Neural crest cell (in vitro differentiated cells): ENCODE measurements at places on chromosomes 12 and 14. TPM values are rescaled to one million over a fixed set of nuclear protein-coding genes. Genes with fewer than 3 reads are reported as not detected.

- DNase-seq: no peak
Observed at GRCh38 chr14:100728962-100729361, 2.3 kb downstream of the DLK1 start.

DNA sequence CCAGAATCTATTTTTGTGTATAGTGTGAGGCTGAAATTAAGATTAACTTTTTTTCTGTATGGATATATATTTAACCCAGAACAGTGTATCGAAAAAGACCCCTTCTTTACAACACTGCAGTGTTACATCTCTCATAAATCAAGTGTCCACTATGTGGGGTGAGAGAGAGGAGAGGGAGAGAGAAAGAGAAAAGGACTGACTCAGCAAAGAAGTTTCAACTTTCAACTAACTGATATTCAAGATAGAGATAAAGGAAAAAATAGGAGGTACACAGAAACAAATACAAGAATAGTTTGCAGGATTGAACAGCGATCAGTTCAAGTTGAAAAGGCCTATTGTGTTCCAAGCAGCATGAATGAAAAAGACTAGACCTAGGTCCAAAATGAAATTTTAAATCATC is 126.7 kb upstream of the NEDD1 start:
- DNase-seq: no peak

- DNase-seq: no peak
Observed at GRCh38 chr14:60079723-60080122, 12.0 kb upstream of the PCNX4 start.

DNA sequence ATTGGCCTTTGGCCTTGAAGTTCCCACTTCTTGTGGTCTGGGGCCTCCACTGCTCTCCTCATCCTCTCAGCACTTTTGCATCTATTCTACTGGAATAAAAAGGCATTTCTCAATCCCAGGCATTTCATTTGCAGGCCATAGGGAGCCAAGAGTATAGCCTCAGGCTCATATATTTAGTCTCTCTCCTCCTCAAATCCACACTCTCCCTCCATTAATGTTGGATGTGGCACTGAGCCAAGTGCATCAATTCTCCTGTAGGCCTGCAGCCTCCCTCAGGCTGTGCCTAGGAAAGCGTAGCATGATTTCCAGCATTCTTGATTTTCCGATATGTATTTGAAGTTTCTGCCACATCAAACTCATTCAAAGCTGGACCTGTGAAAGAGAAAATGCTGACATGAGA is 211.5 kb upstream of the CPNE8 start:
- DNase-seq: no peak

- DNase-seq: no peak
Observed at GRCh38 chr14:100864960-100865681, 38.4 kb downstream of the RTL1 start.

- DNase-seq: no peak
Observed at GRCh38 chr14:53999061-53999488, 42.5 kb upstream of the BMP4 start.

DNA sequence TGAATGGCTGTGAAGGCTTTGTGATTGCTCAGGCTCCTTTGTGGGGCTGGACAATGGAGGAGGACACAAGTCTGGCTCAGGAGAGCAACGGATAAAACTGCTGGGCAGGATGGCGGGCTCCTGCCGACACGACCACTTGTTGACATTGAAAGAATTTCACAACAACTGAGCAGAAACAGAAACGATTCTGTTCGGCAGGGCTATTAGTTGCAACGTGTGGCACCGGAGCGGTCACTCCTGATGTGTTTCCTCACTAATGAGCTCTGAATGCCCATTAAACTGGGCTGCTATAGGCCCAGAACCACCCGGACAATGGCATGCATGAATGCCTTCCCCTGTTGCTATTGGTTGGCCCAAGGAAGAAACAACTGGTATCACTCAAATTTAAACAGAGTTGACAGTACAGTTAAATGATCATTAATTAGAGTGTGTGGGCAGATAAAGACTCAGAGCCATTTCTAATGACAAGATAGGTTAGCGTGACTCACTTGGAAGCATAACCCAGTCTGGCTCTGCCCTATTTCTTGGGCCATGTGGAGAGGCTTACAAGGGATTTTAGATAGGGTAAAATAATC is 142.9 kb downstream of the ASCL1 start:
- no peak for DNase-seq

GRCh38 chr12:1826867-1827705 is 6.7 kb downstream of the LRTM2 start:
- DNase-seq: no peak

GRCh38 chr12:32106517-32107358 is at the start of gene BICD1:
BICD1 (plus strand) TSS chr12:32106847; CDS start chr12:32107332, 485 bp downstream.
- DNase-seq: peak; percentile 82

- DNase-seq: no peak
Observed at GRCh38 chr12:94593822-94594442, 56.4 kb downstream of the TMCC3 start.

DNA sequence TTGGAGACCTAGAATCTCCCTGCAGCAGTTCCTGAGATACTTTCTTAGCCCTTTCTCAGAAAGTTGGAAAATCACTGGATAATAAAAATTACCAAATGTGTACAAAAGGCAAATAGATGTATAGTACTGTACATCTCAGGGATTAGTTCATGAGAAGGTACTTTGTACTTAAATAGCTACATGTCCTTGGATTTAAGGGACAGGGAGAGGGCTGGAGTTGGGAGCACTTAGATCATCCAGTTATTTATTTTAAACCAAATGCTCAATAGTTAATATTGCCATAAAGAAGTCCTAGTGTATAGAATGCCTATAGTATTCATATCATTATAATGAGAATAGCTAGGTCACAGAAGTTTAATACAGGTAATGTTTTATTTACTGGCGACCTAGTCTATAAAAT is 13.4 kb downstream of the CDKN3 start:
- no peak for DNase-seq

DNA sequence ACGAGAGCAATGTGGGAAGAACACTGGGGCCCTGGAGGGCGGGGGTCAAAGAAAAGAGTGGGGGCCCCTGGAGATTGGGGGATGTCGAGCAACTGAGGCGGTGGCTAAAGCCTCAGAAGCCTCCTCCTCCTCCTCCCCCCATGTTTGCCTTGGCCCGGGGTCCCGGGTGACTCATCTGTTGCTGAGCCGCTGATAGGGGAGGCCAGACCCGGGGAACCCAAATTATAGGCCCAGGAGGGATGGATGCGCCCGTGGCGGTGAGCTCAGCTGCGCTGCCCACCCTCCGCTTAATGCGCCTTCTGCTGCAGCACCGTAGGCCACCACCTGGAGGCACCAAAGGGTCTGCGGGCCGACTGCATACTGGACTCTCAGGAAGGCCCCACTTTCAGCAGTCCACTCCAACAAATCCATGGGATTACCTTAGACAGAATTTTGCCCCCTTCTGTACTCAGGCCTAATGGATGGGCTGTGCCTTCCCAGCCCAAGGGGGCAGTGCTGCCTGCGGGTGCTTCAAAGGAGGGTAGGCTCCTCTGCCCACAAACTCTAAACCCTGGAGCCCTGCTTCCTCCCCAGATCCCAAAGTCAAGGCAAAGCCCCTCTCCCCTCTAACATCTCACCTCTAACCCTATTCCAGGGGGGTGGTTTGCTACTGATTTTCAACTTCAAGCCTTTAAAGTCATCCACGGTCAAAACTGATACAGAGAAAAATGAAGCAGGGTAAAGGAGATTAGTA is 2.6 kb upstream of the WNT10B start:
- DNase-seq: peak; percentile 71

DNA sequence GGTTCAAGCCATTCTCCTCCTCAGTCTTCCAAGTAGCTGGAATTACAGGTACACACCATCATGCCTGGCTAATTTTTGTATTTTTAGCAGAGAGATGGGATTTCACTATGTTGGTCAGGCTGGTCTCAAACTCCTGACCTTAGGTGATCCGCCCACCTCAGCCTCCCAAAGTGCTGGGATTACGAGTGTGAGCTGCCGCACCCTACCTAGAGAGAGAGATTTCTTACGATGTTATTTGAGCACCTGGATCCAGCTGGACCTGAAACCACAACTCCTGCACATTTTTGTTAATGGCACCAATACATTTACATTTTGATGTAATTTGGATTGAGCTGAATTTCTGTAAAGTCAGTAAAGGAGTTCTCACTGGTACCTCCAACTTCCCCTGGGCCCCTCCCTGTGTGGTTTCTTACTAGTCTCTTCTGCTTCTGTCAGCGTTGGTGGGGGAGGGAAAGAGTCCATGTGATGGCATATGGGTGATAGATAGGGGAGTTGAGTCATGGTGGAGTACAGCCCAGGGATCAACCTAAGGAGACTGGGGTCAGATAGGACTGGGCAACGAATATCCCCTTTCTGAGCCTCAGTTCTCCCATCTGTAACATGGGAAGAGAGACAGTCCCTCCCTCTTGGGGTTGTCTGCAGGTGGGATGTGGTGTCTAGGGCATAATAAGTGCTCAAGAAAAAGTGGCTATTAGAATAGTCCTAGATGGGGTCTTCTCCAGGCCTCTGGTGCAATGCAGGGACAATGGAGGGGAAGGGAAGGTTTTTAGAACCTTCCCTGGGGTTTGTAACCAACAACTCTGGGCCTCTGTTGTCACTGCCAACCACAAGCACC is 83.3 kb upstream of the MED13L start:
- no peak for DNase-seq

DNA sequence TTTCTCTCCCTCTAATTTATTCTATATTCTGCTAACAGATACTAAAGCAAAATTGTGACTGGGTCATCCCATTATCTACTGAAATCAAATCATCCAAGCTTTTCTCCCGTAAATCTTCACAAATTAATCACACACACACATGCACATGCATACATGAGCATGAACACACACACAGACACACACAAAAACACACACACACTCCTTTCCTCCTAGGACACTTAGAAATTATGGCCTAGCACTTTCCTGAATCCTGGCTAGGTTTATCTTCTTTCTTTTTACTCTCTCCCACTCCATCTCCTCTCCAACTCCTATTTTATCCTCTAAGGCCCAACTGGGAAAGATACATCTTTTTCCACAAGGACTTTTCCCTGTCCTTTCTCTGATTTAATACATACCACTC is 255.6 kb upstream of the G2E3 start:
- no peak for DNase-seq

DNA sequence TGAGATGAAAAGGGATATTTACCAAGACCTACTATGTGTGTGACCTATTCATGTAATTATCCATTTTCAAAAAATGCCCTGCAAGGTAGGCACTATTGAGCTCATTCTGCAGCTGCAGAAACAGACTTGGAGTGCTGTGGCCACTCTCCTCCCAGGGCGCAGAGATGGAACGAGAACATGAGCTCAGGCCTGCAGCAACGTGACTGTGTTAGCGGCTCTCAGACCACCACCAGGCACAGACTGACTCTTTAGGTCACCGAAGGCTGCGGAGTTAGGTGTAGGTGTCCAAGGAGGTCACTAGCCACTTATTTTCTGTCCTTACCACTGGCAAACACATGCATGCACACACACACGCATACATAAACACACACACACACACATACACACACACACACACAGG is 271.4 kb upstream of the DIO3 start:
- no peak for DNase-seq

DNA sequence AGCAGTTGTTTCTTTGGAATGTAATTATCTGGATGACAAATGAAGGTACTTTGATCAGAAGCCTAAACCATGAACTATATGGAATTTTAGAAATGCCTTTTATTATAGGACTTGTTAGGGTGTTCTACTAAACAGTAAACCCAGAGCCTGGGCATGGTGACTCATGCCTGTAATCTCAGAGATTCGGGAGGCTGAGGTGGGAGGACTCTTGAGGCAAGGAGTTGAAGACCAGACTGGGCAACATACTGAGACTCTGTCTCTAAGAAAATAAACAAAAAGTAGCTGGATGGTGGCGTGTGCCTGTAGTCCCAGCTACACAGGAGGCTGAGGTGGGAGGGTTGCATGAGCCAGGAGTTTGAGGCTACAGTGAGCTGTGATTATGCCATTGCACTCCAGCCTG is 23.9 kb downstream of the PALS1 start:
- DNase-seq: no peak

DNA sequence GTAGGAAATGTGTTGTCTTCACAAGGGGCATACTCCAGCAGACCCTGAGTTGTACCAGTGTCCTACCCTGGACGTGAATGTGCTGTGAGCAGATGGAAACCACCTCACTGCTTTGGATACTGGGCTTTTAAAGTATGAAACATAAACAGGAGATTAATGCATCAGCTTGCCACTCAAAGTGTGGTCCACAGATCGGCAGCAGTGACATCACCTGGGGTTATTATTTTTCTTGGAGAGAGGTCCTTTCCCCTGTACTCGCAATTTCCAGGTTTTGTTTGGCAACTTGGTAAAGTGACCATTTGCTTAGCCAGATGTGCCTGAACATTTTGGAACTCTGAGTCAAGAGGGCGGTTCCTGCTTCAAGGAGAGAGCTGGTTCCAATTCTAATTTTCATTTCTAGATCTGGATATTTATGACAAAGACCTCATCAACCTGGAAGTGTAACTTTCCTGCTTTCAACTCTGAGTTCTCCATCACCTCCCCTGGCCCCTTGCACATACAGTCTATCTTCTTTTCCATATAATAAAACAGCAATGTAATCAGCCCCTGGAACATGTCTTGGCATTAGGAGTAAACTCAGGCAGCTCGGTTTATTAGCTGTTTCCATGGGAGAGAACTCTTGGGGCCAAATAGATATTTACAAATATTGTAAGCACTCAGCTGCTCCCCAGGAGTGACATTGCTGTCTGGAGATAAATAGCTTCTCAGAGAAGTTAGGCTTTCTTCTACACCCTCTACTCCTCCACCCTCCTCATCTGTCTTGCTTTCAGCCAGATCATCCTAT is 237.0 kb upstream of the TBX3 start:
- no peak for DNase-seq

DNA sequence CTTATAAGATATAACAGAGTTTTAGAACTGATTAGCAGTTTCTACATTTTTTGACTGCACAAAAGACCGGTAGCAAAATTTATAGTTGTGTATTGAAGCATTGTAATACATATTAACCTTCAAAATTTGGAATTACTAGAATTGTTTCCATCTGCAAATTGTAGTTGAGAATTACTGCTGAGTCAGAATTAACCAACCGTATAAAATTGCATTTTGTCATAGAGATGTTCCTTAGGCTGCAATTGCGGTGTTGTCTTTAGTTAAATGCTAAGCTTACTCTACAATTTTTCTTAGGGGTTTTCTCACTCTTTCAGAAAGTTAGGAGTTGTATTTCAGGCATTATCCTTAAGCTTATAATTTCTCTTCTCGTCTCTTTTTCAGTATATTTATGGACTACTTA is 132.2 kb downstream of the PLEKHA5 start:
- no peak for DNase-seq

DNA sequence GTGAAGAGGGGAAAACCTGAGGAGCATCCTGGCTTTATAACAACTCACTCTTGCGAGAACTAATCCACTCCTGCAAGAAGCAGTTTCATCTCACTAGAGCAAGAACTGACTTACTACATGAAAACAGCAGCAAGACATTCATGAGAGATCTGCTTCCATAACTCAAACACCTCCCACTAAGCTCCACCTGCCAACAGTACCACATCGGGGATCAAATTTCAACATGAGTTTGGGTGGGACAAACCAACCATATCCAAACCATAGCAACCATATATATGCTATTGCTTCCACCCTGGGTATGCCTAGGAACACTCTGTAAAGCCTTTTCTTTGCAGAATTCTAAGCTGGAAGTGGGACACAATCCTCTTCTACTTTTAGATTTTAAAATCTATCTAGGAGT is 13.9 kb upstream of the AVPR1A start:
- DNase-seq: no peak

Gene LMNTD1
- total RNA-seq: not detected in 2 replicates

Gene DHRS4
- total RNA-seq: 17.4 and 19.7 TPM in 2 replicates

Gene IKBIP
- 20.2 and 21.4 TPM in 2 replicates for total RNA-seq

Gene PLD4
- 0.02 and 0.05 TPM in 2 replicates for total RNA-seq

Gene ENDOU
- total RNA-seq: not detected in 2 replicates

Gene PMEL
- total RNA-seq: 36.9 and 39.9 TPM in 2 replicates
